ENCODE measurements at places on chromosomes 1 and 21.
A peak's percentile ranks its signal among the peaks of the same experiment; 100 is the strongest.

GRCh38 chr1:203402629-203403337 lies 51.9 kb upstream of the FMOD start:
- DNase-seq = peak; percentile 66

DNA sequence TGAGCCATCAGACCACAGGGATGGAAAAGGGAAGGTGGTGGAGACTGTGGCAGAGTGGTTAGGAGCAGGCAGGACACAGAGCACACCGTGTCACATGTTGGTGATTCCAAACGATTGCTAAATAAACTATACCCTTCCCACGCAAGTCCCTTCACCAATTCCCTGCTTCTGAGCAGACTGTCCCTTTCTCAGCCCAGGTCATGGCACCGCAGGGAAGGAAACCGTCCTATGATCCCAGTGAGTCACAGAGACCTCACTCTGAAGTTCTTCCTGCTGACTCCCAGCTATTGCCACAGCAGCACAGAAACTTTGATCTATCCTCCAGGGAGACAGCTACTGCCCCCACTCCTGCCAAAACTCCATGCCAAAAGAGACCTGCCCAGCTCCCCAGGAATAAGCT lies 19.2 kb downstream of the RIMS3 start:
- DNase-seq = peak; percentile 28

DNA sequence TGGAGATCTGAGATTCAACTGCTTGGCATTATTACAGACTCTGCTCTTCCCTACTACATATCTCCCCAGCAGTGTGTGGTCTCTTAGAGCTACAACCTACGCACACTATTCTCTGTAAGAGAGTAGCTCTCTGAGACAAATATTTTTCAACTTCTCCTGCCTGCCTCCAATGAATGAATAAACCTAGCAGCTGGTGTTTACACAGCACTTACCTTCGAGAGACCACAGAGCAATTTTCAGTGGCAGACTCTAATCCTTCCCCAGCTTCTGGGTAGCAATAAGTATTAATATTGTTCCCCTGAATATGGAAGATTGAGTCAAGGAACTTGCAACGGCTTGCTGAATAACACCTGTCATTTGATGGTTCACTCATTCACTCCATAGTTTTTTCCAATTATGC lies 350.9 kb upstream of the SPAG17 start:
- DNase-seq = no peak

- DNase-seq = no peak
These were observed 71.7 kb downstream of the RPS27 start for GRCh38 chr1:154062309-154062708.

DNA sequence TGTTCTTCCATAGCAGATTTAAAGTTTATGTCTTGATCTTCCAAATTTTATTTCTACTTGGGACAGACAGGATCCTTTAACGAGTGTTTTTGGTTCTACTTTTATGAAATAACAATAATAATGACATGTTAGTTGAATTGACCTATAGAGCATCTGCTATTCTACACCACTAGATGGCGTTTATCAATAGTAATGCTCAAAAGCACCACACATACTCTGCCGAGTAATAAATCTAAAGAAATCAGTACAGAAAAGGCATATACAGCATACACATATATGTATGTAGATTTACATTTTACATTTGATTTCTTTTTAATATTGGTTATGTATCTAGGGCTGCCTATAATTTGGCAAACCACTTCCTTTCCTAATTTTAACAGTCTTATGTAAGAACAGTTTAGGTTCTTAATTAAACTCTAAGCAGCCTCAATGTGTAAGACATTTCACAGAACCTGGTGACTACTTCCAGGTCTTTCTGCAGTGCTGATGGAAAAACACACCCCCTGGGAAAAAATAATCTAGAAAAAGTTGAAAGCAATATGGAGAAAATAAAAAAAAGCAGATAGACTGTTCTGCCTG lies 5.9 kb upstream of the SIPA1L2 start:
- DNase-seq = peak; percentile 59

DNA sequence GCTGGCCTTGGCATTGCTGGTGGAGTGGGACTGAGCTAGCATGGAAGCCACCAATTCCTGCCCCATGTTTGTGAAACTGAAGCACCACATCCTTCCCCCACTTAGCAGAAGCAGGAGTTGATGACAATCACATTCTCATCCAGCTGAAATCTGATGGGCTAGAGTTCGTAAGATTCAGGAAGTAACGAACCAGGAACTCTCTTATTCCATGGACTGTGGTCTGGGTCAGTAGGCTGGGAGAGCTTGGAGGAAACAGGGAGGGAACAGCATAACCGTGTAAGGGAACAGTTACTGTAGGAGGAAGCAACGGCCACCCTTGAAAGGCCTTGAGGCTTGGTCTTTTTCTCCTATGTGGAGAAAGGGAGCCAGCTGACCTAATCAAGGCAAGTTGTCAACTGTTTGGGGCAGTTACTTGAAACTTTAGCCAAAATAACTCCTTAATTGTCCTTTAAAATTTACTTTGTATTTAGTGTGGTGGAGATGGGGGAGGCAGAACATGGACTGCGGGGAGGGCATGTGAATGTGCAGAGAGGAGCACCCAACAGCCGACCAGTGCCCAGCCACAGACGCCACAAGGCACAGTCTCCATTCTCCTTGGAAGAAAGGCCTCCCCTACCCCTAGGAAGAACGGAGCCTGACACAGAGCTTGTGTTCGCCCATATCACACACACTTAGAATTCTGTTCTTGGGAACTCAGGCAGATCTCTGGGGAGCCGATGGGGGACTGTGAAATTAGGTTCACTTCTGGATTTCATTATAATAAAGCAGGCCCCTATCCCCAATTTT lies 2.0 kb upstream of the COQ8A start:
- no peak for DNase-seq

DNA sequence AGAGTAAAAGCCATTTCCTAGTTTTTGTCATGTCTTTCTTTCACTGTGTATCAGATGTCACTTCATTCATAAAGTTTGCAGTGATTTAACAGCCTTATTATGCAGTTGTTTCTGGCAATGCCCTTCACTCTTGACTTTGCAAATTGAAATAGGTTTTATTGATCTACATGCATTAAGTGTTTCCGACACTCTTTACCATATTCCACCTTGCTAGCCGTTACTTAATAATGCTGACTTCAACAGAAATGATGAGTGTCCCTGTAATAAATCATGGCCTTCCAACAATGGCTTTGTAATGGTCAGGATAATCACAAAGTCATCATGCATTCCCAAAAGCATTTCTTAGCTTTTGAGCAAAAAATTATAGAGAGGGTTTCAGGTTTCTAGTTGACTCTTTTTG lies 236.8 kb upstream of the FMN2 start:
- DNase-seq = no peak

DNA sequence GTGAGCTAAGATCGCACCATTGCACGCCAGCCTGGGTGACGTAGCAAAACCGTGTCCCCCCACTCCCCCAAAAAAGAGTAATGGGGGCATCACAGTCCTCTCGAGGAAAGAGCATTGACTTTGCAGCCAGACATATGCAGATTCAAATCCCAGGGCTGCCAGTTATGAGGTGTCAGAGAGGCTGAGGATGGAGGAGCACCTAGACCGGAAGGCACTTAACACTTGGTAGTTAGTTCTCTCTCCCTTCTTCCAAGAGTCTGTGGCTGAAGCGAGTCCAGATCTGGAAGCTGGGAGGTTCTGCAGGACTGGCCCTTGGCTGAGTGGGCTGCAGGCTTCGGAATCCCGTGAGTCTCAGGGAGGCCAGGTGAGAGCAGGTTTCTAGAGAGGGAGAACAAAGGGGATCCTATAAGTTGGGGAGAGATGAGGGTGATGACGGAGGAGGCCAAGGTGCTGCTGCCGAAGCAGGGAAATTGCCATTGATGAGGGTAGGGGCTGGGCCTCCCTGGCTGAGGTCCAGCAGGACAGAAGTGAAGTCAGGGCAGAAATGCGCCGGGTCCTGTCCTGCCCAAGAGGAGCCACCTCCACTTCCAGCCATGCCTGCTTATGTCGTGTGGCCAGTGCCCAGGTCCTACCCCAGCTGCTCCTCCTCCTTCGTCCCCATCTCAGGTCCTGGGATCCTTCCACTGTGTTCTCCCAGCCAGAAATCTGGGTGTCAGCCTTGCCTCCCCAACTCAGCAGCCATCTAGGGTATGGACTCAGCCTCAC lies 13.3 kb upstream of the SPOCD1 start:
- DNase-seq = no peak

- DNase-seq = no peak
These were observed 12.2 kb downstream of the ZDHHC18 start for GRCh38 chr1:26838474-26839338.

GRCh38 chr1:243917177-243917862 lies 67.3 kb upstream of the AKT3 start:
- peak; percentile 79 for DNase-seq

GRCh38 chr1:222769971-222770620 lies 33.1 kb downstream of the FAM177B start:
- DNase-seq = peak; percentile 57

- DNase-seq = no peak
These were observed 172.7 kb upstream of the FGGY start for GRCh38 chr1:59124166-59124565.

GRCh38 chr1:183185941-183186490 lies at the start of gene LAMC2:
Gene LAMC2, plus strand, starts transcription at chr1:183186264. Its CDS starts 89 bp downstream, at chr1:183186353.
- peak; percentile 46 for DNase-seq

- peak; percentile 66 for DNase-seq
These were observed 58.4 kb upstream of the SSBP3 start for GRCh38 chr1:54464477-54465146.

DNA sequence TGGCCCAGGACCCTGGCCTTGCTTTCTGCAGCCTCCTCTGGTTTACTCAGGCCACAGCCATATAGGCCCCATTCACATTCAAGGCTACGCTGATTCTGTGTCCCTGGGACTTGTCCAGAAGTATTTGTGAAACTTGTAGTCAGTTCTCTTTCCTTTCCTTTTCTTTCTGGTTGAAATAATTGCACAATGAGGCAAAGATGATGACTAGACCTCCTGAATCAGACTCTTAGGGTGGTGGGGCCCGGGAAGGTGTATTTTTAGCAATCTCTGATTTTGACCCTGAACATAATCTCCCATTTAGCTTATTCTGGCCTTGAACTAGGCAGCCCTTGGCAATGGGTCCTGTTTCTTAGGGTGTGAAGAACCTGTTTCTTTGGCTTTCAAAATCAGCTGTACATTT lies 39.9 kb downstream of the STUM start:
- DNase-seq = no peak

DNA sequence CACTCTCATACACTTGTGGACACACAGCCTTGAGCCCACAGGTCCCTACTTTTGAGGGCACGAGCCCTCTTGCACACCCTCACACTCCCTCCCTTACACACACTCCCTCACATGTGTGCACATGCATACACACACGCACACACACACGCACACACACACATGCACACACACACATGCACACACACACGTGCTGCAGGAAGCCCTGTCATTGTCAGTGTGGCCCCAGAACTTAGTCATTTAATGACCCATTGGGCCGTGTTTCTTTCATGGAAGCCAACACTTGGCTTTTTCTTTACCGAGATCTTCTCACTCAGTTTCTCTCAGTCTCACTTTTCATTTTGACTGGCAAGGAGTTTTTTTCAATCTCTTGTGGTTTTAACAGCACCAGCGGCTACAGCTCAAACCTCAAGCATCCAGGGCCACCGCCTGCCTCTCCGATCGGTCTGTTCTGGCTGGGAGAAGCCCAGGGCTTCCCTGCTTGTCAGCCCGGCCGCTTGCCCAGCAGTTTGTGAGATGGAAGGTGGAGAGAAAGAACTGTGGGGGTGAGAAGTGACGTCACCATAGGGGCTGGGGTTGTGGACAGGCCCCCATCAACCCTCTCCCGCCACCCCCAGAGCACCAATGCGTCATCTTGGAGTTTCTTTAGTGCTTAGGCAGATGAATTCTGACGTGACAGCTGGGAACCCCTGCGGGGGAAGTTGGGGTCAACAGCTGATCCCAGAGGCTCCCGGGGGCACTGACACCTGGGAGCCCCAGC lies 15.8 kb upstream of the TNFRSF8 start:
- DNase-seq = no peak

DNA sequence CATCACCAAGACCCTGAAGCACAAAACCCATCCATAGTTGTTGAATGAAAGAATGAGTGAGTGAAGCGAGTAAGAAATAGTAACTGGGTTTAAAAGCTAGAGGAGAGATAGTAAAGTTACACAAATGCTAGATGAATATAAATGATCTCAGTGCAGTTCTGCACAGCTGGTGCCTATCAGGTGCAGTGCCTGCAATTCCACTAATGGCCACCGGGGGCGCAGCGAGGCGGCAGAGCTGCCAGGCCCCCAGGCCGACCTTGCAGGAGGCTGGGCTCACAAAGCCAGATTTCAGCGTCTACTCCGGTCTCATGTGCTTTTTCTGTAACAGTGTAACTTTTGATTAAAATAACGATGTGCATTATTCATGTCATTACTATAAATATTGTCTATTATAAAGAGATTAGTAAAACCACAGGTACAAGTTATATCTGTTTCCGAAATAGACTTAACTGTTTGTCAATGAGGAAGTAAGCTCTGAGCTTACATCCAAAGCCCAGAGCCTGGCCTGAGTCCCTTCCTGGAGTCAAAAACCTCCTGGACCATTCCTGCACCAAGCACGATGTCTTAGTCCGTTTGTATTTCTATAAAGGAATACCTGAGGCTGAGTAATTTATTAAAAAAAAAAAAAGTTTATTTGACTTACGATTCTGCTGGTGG lies 477.6 kb downstream of the NPHP4 start:
- DNase-seq = peak; percentile 24

- DNase-seq = no peak
These were observed 485.4 kb upstream of the USP24 start for GRCh38 chr1:55700359-55701130.

- DNase-seq = no peak
These were observed 27.7 kb upstream of the HAO2 start for GRCh38 chr1:119340861-119341261.
